ENCODE measurements at places on chromosomes 7 and 10. TPM values are rescaled to one million over a fixed set of nuclear protein-coding genes. Genes with fewer than 3 reads are reported as not detected.

HTR5A gene
- not detected for total RNA-seq

BTRC gene
- total RNA-seq: 13.2 TPM

ZPBP gene
- not detected for total RNA-seq

DNAJC12 gene
- total RNA-seq: 1.00 TPM

ACSM6 gene
- total RNA-seq: not detected
